Hepatocyte (in vitro differentiated cells): ENCODE measurements at places on chromosomes 5 and 9. TPM values are rescaled to one million over a fixed set of nuclear protein-coding genes. Genes with fewer than 3 reads are reported as not detected.

Gene CCL27
- 0.81 TPM in 1 of 2 replicates, not detected in the other for polyA plus RNA-seq

Gene MRPS27
- polyA plus RNA-seq, result 32.2 and 35.6 TPM in 2 replicates

GRCh38 chr9:91298311-91298710, 63.4 kb downstream of the AUH start:
- no peaks in the 10 kb centered on the region for H3K36me3 ChIP-seq
- H3K4me3 ChIP-seq, result no peak overlapping the region
- no peaks in the 10 kb centered on the region for H3K27me3 ChIP-seq
- H3K4me1 ChIP-seq, result no peaks in the 10 kb centered on the region

- H3K4me3 ChIP-seq, result no peak overlapping the region
- DNase-seq, result no peak
- no peak overlapping the region for H3K27ac ChIP-seq
- H3K4me1 ChIP-seq, result no peaks in the 10 kb centered on the region
- H3K36me3 ChIP-seq, result no peaks in the 10 kb centered on the region
- H3K27me3 ChIP-seq, result no peaks in the 10 kb centered on the region
Observed at GRCh38 chr9:116558035-116558434, 129.1 kb upstream of the TRIM32 start.

DNA sequence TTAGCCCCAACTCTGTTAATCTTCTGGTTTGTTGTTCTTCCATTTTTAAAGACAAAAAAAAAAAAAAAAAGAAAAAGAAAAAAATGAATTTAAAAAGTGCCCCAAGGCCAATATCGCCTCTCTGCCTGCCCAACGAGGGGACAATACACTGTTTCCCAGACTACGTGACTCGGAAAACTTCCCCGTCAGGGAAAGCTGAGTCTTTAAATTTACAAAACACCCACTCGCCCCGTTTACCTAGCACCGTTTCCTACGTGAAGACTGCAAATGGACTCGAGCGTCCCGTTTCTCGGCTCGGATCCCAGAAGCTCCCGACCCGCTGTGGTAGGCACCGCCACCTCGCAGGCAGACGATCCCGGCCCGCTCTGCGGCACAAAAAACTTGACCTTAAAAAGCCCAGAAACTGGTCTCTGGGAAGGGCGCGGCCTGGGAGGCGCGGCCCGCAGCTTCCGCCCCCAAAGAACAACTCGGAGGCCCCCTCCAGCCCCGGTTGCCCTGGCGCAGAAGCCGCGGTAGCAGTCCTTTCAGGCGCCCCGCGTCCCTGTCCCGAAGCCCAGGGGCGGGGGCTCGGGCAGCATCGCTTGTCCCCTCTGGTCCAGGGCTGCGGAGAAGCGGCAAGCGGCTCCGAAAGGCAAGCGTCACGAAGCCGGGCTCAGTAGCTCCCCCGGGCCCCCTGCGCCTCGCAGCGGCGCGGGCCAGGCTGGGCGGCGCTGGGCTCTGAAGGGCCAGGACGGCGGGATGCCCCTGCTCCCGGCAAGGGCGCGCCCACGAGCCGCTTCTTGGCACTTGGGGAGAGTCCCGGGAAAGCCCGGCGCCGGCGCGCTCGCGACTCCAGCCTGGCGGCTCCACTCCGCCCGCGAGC, at the start of gene GCNT4:
Gene GCNT4, minus strand, starts transcription at position 367 of the 862 bp plus-strand sequence. CDS start 22,521 bp downstream, outside the sequence.
- H3K27ac ChIP-seq, result peak within 1 kb of the TSS; percentile 90
- H3K4me1 ChIP-seq, result peaks cover 16% of the 10 kb centered on the region
- DNase-seq, result peak; percentile 75
- H3K27me3 ChIP-seq, result no peaks in the 10 kb centered on the region

DNA sequence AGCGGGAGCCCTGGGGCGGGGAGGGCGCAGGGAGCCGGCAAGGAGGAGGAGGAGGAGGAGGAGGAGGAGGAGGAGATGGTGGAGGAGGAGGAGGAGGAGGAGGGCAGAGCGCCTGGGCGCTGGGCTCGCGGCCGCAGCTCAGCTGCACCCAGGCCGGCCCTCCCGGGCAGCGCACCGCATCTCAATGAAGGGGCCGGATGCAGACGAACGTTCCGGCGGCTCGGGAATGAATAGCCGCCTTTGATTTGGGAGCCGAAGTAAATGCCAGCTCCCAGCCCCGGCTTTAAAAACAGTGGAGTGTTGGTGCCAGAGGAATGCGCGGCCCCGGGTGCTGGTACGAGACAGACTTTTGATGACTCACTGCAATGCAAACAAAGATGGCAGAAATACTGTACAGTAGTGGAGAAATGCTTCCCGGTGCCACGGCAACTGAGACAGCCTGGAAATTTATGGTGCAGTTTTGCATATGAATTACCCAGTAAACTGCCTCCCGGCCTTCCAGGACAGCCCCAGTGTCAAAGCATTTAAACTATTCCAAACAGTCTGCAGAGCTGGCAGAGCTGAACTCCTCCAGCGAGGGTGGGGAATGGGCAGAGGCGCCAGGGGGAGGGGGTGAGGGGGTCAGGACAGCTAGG, 43.1 kb downstream of the NACC2 start:
- H3K27me3 ChIP-seq, result no peaks in the 10 kb centered on the region
- peaks cover 34% of the 10 kb centered on the region for H3K4me1 ChIP-seq
- H3K36me3 ChIP-seq, result no peaks in the 10 kb centered on the region
- DNase-seq, result peak; percentile 94
- peak overlapping the region; percentile 74 for H3K27ac ChIP-seq
- peak overlapping the region; percentile 77 for H3K4me3 ChIP-seq

DNA sequence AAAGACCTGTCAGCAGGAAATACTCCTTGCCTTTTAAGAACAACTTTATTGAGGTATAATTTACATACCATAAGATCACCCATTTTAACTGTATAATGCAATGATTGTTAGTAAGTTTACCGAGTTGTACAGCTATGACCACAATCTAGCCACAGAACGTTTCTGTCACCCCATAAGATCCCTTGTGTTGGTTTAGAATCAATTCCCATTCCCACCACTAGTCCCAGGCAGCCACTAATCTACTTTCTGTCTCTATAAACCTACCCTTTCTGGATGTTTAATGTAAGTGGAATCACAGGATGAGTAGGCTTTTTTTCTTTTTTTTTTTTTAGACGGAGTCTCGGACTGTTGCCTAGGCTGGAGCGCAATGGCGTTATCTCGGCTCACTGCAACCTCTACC, 4.4 kb downstream of the GPR107 start:
- no peak overlapping the region for H3K4me3 ChIP-seq
- no peaks in the 10 kb centered on the region for H3K36me3 ChIP-seq
- H3K4me1 ChIP-seq, result peaks cover 5% of the 10 kb centered on the region
